Stimulated activated CD4-positive, alpha-beta T cell treated with anti-CD3 and anti-CD28 coated beads, Interleukin-4, amount 100 ng/mL, for 1 hour (primary cell): ENCODE measurements at places on chromosomes 7 and 10.
A peak's percentile ranks its signal among the peaks of the same experiment; 100 is the strongest.

GRCh38 chr7:112298543-112299100 is 92.1 kb downstream of the ZNF277 start:
- no peak for DNase-seq

DNA sequence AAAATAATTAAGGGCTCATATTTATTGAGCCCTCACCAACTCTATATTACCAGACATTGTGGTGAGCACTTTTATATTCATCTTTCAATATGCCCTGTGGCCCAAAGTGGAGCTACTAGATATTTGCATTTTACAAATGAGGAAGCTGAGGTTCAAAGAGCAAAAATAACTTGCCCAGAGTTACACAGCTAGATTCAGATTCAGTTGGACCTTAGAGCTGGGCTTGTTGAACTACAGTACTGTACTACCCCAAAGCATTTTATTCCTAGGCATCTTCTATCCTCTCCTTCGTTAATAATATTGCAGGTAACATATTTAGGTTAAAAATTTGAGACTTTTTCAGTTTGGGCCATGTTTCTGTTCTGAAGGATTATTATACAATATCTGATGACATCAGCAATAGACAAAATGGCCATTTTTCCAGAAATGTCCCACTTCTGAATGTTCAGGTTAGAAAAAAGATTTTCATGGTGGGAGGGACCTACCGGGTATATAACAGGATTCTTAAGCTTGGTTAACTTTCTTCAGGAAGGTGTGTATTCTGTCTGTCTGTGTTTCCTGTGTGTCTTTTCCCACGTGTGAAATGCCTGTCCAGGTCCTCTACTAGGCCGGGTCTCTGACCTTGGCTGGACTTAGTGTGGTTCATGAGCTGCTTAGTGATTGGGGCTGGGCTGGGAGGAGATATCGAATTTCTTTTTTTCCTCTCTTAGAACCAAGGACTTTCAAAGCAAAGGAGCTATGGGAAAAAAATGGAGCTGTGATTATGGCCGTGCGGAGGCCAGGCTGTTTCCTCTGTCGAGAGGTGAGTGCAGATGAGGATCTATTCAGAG is 13.6 kb downstream of the PRXL2A start:
- DNase-seq = no peak

GRCh38 chr10:96470116-96470743 is 43.5 kb downstream of the TLL2 start:
- DNase-seq = peak; percentile 15

DNA sequence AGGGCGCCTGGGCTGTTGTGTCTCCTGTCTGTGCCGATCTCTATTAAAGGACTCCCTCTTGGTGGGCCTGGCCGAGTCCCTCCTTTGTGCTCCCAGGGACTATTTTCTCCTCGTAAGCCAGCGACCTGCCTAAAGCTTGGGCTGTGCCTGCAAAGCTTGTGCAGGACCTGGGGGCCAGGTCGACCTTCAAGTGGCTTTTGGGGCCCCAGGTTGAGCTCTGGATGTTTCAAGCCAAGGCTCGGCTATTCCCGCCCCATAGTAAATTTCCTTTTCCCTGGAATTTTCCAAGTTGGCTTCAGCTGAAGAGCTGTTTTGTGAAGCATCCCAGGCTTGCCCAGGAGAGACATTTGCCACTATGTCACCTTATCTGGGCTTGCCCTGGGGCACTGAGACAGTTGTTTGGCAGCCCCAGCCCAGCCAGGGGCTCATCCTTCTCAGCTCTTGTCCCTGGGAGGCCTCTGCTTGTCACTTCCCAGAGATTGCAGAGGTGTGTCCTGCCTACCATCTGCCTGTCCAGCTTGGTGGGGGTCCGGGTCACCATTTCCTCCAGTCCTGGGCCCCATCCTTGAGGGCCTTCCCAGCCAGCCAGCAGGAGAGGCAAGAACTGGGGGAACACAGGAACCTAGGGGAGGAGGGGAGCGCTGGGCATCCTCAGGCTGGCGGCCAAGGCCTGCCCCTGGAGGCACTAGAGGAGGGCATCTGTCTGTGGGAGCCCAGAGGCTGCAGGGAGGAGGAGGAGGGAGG is 20.2 kb downstream of the ZMIZ2 start:
- DNase-seq = no peak

DNA sequence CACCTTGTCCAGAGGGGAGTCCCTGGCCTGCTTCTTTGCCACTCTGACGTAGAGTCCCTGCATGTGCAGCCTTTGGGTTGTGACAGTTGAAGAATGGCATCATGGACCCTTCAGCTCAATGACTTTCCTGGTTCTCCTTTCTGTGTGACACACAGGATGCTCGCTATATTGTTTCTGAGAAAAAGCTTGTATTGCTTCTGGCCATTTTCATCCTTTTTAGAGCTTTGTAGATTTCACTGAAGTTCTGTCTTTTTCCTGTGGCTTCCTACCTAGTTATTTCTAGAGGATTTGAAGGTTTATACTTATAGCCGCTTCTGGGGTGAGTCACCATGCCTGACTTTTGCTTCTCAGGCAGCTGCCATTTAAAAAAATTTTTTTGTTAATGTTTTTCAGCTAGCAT is 27.0 kb downstream of the SND1 start:
- DNase-seq = no peak

DNA sequence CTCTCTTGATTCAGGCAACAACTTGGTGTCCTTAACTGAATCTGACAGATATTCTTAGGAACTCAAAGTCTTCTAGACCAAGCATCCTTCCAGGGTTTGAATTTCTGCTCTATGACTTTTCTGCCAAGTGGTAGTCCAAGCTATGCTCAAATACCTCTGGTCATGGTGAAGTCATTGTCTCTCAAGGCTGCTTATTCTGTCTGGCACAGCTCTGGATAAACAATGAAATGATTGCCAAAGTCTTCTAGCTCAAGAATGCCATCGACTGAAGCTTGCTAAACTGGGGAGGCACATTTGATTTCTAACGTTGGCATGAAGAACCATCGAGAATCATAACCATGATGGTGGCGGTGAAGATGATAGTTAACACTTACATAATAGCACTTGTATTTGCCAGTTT is 116.2 kb upstream of the MKX start:
- DNase-seq = no peak

- peak; percentile 28 for DNase-seq
These were observed 121.9 kb downstream of the PTPRZ1 start for GRCh38 chr7:121994625-121995410.

- no peak for DNase-seq
These were observed 24.2 kb upstream of the UNC5B start for GRCh38 chr10:71188201-71188600.

- no peak for DNase-seq
These were observed 1.6 kb upstream of the ADARB2 start for GRCh38 chr10:1738950-1739349.

GRCh38 chr7:326809-327232 is 36.9 kb downstream of the FOXL3 start:
- no peak for DNase-seq
